Right forelimb (tissue), 1 donor: ENCODE measurements at places on chromosomes 1 and 21.

DNA sequence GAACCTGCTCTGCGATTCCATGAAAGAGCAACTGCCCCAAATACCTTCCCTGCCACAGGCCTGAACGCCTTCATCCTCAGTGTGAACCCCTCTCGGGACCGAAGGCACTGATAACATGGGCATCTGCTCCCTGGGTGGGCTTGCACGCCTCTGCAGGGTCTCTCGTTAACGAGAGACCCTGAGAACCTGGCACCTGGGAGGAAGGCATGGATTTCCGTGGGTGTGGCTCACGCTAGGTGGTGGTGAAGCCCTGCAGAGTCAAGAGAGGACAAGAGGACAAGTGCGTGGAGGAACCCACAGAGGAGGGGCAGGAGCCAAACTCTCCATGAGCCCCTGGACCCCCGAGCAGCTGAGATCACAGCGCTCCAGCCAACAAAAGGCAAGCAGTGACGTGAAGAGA is 26.8 kb upstream of the COL6A2 start:
- DNase-seq, result no peak

DNA sequence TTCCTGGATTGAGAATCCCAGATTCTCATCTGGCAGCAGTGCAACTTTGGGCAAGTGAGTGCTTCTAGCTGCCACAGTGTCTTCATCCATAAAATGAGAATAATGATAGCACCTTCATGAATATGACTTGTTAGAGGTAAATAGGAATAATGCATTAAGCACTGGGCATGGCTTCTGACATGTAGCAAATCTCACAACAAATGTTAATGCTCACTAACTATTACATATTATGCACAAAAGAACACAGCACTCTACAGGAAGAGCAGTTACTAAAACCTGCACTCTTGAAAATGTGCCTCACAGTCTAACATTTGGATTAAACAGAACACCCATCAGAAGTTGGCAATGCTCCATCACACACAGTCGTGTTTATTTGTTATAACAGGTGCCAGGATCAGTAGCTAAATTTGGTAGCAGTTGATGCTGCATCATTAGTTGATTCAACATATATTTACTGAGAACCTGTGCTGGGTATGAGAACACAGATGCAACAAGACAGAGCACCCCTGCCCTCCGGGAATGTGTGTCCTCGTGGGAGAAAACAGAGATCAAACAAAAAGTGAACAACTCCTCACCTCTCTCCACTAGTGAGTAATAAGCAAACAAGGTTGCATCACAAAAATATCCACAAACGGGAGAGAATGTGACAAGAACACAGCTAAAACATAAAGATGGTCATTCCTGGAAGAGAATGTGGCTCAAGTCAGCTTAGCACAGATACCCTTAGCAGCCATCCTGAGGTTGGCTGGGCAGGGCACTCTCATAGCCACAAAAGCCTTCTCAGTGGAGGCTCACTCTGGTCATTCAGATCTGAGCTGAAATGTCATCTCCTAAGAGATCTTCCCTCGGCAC is 26.2 kb upstream of the LBR start:
- DNase-seq, result no peak

DNA sequence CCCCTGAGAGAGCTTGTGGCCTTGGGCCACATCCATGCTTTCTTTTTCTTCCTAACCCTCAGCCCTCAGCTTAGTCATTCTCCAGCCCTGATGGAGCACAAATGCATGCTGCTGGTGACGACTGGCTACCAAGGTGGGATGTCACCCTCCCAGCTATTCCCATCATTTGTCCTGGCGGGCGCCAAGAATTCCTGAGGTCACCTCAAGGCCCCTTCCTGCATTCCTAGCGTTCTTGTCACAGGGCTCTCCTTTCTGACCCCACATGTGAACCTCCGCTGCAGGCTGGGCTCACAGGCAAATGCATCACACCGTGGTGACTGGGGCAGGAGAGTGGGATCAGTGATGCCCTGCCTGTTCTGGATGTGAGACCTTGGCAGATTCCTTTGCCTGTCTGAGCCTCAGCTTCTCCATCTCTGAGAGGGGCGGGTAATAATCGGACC is 53.4 kb upstream of the IFFO2 start:
- DNase-seq, result no peak

GRCh38 chr1:164561472-164561871 is 2.5 kb downstream of the PBX1 start:
- no peak for DNase-seq

DNA sequence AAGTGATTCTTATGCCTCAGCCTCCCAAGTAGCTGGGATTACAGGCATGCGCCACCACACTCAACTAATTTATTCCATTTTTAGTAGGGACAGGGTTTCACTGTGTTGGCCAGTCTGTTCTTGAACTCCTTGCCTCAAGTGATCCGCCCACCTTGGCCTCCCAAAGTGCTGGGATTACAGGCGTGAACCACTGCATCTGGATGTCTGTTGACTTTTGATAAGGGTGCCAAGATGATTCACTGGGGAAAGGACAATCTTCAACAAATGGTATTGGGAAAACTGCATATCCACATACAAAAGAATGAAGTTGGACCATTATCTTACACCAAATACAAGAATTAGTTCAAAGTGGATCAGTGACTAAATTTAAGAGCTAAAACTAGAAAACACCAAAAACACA is 19.8 kb downstream of the RO60 start:
- no peak for DNase-seq

DNA sequence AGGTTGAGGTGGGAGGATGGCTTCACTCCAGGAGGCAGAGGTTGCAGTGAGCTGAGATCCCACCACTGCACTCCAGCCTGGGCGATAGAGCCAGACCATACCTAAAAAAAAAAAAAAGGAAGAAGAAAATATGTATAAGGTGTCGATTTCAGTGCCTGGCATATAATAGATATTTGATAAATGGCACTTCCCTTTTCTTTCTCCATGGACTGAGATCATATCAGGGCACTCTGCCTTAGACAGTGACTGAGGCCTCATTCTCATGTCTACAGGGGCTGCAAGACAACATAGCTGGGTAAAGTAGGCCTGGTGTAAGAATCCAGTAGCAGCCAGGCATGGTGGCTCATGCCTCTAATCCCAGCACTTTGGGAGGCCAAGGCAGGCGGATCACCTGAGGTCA is 21.2 kb downstream of the PCAT6 start:
- DNase-seq, result no peak

DNA sequence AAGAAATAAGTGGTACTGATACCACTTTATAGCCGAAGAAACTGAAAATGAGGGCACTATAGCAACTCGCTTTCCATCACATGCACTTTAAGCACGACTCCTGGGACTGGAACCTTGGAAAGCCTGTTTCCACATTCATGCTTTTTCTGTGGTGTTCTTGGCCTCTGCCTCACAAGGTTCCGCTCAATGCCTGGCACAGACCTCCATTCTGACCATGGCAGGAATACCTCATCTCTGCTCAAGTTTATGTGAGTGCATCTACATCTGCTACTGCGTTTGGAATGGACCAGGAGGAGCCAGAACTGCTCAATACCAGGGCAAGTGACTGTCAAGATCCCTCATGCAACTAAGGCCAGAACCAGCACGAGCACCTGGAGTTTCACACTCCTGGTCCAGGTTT is 11.6 kb downstream of the NGF start:
- DNase-seq, result no peak
